ENCODE measurements at places on chromosomes 7 and 10.

GRCh38 chr7:1287752-1288201 lies 55.1 kb downstream of the UNCX start:
- no peak for DNase-seq

- no peak for DNase-seq
These were observed 45.5 kb downstream of the DPYSL4 start for GRCh38 chr10:132232023-132232951.

DNA sequence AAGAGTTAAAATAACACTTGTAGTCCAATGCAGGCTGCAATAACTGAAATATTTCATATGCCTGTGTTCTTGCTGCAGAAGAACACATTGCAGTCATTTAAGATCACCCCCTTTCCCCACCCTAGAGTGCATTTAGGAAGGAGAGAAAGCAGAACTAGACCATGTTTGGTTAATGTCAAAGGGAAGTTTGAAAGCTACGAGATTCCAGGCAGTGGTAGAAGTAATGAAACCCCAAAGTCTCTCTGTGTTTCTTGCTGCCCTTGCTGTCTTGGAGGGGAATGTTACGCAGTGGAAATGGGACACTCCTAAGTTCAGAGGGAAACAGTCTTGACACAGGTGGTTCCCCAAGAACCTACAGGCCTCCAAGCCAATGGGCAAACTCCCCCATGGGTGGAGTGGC lies 242.9 kb downstream of the PTEN start:
- DNase-seq: no peak

- DNase-seq: no peak
These were observed 26.3 kb upstream of the COMTD1 start for GRCh38 chr10:75261813-75262705.

DNA sequence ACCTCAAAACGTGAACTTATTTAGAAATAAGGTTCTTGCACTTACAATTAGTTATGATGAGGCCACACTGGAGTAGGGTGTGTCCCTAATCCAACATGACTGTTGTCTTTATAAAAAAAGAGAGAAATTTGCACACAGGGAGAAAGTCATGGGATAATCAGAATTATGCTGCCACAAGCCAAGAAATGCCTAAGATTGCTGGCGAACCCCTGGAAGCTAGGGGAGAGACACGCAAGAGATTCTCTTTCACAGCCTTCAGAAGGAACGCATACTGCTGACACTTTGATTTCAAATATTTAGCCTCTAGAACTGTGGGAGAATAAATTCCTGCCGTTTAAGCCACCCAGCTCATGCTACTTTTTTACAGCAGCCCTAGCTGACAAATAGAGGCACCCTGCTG lies 138.3 kb downstream of the CCDC71L start:
- no peak for DNase-seq

DNA sequence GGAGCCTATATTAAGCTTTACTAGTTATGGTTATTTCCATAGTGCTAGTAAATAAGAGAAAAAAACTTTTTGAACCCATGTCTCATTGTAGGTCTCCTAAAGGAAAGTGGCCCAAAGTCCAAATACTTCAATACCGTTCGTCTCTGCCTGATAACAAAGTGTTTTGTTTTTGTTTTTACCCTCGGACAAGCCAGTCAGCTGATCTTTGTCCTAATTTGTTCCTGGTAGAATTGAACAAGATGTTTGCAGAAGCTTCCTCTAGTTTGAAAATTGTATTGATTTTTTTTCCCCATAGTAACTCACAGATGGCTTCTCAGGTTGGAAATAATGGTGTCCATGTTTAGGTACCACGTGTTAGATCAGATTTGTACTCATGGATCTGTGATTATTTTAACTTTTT lies 335.8 kb upstream of the KAT6B start:
- DNase-seq: no peak

GRCh38 chr7:82373926-82374635 lies 69.5 kb downstream of the CACNA2D1 start:
- peak; percentile 42 for DNase-seq

- DNase-seq: no peak
These were observed 80.6 kb downstream of the ZEB1 start for GRCh38 chr10:31399631-31400030.

- no peak for DNase-seq
These were observed 19.3 kb upstream of the FAM170B start for GRCh38 chr10:49153115-49153514.

DNA sequence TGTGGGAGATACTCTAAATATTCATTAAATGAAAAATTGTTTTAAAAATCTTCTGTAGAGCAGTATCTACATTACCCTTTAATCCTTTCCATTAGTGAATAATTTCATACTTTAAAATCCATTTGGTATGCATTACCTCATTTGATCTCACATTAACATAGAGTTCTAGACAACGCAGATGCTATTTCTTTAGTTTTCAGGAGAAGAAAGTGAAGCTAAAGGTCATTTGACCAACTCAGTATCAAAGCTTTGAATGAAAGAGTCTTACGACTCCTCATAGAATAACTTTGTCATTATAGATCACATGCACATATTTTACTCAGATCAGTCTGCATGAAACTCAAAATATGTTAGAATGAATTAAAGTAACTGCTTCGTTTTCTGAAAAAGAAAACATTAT lies 460.2 kb downstream of the DNAJB9 start:
- no peak for DNase-seq

GRCh38 chr10:79266084-79266483 lies 81.2 kb upstream of the PPIF start:
- no peak for DNase-seq

DNA sequence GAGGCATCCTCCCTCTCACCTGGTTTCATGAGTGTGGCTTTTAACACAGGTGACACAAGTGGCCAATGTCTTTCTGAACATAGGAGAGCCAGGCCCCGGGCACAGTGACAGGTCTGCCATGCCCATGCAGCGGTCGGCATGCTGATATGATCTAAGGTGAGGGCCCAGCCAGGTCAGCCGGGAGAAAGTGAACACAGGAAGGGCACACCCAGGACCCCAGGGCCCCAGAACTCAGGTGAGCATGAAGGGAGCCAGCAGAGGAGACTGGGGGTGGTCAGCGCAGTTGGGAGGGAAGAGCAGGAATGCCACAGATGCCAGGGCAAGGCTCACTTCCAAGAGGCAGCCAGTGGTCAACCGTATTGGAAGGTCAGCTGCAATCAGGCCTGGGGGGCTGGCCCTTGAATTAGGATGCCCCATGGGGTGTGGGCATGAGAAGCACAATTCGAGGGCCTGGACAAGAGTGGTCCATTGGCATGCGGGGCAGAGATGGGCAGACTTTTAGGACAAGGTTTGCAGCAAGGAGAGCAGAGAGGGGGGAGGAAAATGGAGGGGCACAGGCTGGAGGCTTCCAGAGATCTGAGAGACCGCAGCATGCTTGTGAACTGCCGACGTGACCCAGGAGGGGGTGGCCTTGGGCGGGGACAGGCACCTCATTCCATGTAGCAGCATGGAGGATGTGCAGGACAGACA lies 3.9 kb upstream of the INPP5A start:
- DNase-seq: no peak

DNA sequence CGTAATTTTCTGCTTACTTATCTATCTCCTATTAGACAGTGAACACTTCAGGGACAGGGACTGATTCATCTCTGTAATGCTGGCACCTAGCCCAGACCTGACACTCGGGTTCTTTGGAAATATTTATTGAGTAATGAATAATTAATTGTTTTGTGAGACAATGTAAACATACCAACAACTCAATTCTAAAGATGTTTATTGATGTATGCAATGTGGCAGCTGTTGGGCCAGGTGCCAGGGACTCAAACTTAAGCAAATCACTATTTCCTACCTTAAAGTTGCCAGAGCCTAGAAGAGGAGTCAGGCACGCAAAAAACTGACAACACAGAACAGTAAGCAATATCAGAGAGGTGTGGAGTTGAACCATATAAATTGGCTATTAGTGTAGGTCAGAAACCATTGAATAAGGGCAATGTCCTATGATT lies 63.6 kb upstream of the BMPER start:
- DNase-seq: peak; percentile 96
